SK-N-SH (cell line): ENCODE measurements at places on chromosomes 7 and 10. TPM values are rescaled to one million over a fixed set of nuclear protein-coding genes. Genes with fewer than 3 reads are reported as not detected.

GRCh38 chr7:55517191-55517633, 55.1 kb downstream of the VOPP1 start:
- H3K27me3 ChIP-seq = no peaks in the 10 kb centered on the region
- DNase-seq = no peak
- no peak overlapping the region for H3K27ac ChIP-seq
- H3K36me3 ChIP-seq = peaks cover 58% of the 10 kb centered on the region
- no peak overlapping the region for H3K4me3 ChIP-seq
- no peaks in the 10 kb centered on the region for H3K4me1 ChIP-seq

GRCh38 chr7:145860809-145861208, 255.8 kb upstream of the CNTNAP2 start:
- H3K36me3 ChIP-seq = no peaks in the 10 kb centered on the region
- H3K27ac ChIP-seq = no peak overlapping the region
- DNase-seq = no peak
- H3K4me3 ChIP-seq = no peak overlapping the region

GRCh38 chr7:78139335-78139734, 340.8 kb downstream of the PHTF2 start:
- DNase-seq = peak; percentile 82
- no peaks in the 10 kb centered on the region for H3K36me3 ChIP-seq
- H3K4me3 ChIP-seq = peak overlapping the region; percentile 3; the same call in 1 of the 2 replicates
- H3K4me1 ChIP-seq = peaks cover 31% of the 10 kb centered on the region

The STOX1 gene
- 0.13 and 0.21 TPM in 2 replicates for polyA plus RNA-seq

The LARP4B gene
- polyA plus RNA-seq = 23.3 and 25.1 TPM in 2 replicates
